ENCODE measurements at places on chromosomes 4 and X.

GRCh38 chr4:75644095-75644494 is 13.8 kb upstream of the CDKL2 start:
- DNase-seq = no peak

DNA sequence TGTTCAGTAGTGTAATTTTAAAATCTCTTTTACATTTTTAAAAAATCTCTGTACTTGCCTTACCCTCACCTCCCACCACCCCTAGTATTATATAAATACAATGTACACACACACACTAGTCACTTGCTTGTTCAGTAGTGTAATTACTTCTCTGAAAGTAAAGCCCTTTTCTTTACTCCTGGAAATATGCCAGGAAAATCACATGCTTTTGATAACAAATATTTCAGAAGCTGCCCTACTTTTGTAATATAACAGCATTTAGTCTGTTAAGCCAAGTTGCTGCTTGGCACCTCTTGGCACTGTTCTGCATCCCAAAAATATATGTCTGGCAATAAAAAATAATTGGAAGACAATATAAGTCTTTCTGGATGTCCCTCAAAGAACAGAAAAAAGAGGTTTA is 172.8 kb upstream of the APOOL start:
- DNase-seq = no peak

DNA sequence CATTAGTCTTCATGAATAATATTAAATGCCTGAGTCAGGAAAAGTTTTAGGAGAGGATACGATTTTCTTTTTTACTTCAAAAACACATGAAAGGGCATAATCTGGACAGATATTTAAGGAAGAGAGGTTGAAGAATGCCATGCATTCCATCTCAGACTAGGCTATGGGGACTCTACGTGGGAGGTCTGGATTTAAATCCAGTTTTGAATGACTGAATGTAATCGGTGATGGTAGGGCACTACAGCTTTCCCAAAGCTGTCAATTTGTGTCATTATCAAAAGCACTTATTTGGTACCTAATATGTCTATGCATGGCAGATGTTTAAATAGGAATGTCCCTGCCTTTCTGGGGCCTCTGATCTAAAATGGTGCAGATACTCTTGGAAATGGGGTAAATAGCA is 59.3 kb upstream of the RPL34 start:
- no peak for DNase-seq

DNA sequence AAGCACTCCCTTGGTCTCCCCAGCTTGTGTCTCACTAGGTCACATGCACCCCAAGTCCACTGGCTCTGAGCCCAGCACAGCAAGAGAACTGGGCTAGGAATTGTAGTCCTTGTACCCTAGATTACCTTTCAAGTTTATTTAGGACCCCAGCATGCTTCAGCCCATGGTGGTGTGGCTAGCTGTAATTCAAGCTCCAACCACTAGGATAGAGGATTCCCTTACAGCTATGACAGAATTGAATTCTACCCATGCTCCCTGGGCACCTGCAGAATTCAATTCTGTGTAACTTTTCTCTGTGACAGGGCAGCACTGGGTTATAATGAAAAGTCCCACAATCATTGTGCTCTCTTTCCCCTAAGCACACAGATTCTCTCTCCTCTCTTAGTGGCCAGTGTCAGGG is 253.8 kb upstream of the DMD start:
- DNase-seq = no peak

- DNase-seq = no peak
These were observed 36.9 kb downstream of the MORC4 start for GRCh38 chrX:106963111-106963510.

- no peak for DNase-seq
These were observed 191.8 kb downstream of the SHROOM3 start for GRCh38 chr4:76626686-76627465.
